Vagina (tissue), 2 donors: ENCODE measurements at places on chromosomes 1 and 21. TPM values are rescaled to one million over a fixed set of nuclear protein-coding genes. Genes with fewer than 3 reads are reported as not detected.

Gene KCNJ9
- total RNA-seq = not detected

Gene RPS6KA1
- 22.8 TPM for total RNA-seq

Gene TMEM61
- 3.4 TPM for total RNA-seq

Gene OR2T35
- total RNA-seq = not detected

Gene TMEM269
- total RNA-seq = not detected

Gene OR4F16
- total RNA-seq = not detected

Gene MSH4
- total RNA-seq = 0.25 TPM

Gene EPHB2
- total RNA-seq = 3.9 TPM

Gene C1orf87
- total RNA-seq = not detected

Gene C1orf105
- not detected for total RNA-seq

Gene NEGR1
- total RNA-seq = 19.2 TPM

Gene SEMA6C
- total RNA-seq = 10.1 TPM

Gene OR2L5
- not detected for total RNA-seq

Gene MAP1LC3C
- total RNA-seq = 1.2 TPM

Gene AADACL4
- not detected for total RNA-seq

Gene TRIM17
- 1.2 TPM for total RNA-seq

Gene SPRR2F
- total RNA-seq = 2.5 TPM

Gene GALE
- total RNA-seq = 12.3 TPM

Gene EXO1
- 10.6 TPM for total RNA-seq

Gene CD84
- total RNA-seq = 8.1 TPM

Gene PLA2G2A
- total RNA-seq = 515 TPM

Gene ST6GALNAC3
- 21.1 TPM for total RNA-seq

Gene RASSF5
- 28.5 TPM for total RNA-seq

Gene NPR1
- total RNA-seq = 45.9 TPM

Gene PRAMEF7
- not detected for total RNA-seq

Gene THEM5
- 0.98 TPM for total RNA-seq

Gene FUCA1
- 10.6 TPM for total RNA-seq

Gene NKAIN1
- total RNA-seq = not detected

Gene ASTN1
- 4.2 TPM for total RNA-seq

Gene WNT3A
- total RNA-seq = not detected

Gene HTR6
- total RNA-seq = not detected

Gene PEF1
- total RNA-seq = 53.3 TPM

Gene LORICRIN
- total RNA-seq = not detected

Gene NUP133
- 38.3 TPM for total RNA-seq
